ENCODE measurements at places on chromosomes 6 and 20.

DNA sequence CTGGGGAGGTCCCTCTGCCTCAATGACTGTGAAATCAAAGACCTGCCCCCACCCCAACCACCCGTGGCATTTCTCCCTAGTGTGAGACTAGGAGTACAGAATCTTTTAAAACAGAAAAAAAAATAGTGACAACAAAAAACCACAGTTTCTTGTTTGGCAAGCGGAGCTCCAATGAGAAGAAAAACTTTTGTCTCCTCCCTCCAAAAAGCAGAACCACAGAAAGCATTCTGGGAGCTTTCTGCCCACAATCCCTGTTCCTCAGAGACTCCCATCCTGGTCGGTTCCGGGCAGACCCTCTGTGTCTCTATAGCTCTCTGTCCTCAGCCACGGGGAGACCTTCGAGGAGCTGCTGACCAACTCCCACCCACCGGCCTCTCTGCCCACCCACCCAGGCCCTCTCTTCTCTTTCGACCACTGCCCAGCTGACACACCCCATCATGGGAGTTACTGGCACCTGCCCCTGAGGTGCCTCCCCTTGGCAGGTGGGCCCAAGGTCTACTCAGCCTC is 4.9 kb downstream of the PREX1 start:
- no peak for DNase-seq

- no peak for DNase-seq
These were observed 160.2 kb downstream of the QRSL1 start for GRCh38 chr6:106789428-106790148.

GRCh38 chr6:9978480-9978879 is 436.4 kb downstream of the TFAP2A start:
- no peak for DNase-seq

GRCh38 chr6:149933036-149933435 is 8.8 kb upstream of the ULBP2 start:
- no peak for DNase-seq

GRCh38 chr6:48584846-48585245 is 473.8 kb upstream of the PTCHD4 start:
- no peak for DNase-seq

DNA sequence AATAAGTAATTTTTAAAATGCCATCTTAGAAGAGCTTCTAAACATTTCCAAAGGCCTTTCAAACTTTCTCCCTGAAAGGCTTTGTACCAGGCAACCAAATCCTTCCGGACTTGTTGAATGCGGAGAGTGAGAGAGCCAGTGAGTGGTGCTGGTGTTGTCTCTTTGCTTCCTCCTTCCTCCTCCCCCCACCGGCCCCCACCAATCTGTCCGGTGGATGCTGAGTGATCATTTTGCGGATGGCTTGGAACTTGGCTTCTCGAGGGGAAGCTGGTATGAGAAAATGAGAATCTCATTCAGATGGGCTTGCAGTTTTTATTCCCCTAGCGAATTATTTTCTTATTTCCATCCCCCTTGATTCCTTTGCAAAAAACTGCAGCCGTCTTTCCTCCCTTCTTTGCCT is 97.3 kb downstream of the ANKRD60 start:
- DNase-seq, result no peak

DNA sequence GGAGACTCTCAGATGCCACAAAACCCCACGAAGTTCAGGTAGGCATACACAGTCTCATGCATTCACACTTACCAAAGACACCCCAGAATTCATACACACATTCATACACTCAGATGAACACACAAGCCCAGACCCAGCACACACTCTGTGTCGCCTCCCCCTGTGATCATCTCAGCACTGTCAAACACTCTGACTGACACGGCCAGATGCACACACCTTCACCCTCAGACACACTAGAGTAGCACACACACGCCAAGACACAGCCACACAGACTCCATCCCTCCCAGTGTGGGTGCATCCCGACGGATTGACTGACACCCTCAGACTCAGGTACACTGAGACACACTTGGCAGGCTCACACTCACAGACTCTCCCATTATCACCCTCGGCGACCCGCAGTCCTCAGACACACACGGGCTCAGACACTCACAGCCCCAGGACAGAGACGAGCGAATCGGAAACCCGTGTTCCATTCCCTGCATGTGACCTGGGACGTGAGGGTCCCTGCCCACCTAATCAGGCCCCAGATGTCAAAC is 872 bp upstream of the RIMS4 start:
- no peak for DNase-seq

- DNase-seq, result no peak
These were observed 830 bp upstream of the CYP24A1 start for GRCh38 chr20:54174457-54175175.

- no peak for DNase-seq
These were observed 151.2 kb downstream of the PDE10A start for GRCh38 chr6:165511807-165512206.

- no peak for DNase-seq
These were observed 42.7 kb upstream of the FAM210B start for GRCh38 chr20:56316051-56316450.

DNA sequence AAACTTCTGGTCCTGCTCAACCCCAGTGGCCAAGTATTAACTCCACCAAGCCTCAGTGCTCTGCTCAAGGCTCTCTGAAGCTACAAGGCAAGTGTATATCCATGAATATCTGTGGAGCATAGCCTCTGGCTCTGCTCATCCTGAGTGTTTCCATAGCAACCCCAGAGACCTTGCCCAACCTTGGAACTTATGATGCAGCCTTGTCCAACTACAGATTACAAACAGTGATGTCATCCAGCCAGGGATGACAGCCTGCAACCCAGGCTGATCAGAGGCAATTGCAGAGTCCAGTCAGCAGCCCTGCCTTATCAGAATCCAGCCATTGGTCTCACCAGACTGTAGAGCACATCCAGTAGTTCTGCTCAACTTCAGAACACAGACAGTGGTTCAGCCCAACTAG is 65.5 kb upstream of the SPACA1 start:
- no peak for DNase-seq

DNA sequence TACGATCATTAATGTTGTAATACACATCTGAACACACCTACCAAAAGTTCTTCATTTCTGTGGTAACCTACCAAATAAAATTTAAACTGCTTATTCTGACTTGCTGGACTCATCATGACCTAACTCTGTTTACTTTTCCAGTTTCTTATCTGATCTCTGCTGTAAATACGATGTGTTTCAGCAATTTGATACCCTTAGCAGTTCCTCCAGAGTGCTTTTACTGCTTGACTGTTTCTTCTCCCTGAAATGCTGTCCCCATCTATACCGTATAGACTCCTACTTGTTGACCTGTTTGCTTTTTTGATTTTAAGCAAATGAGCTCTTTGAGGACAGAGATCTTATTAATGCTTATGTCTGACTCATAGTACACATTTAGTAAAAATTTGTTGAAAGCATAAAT is 119.5 kb downstream of the SCAF8 start:
- DNase-seq, result peak; percentile 64

GRCh38 chr20:43959079-43959919 is 44.6 kb downstream of the TOX2 start:
- peak; percentile 38 for DNase-seq

GRCh38 chr6:99393366-99393697 is 663 bp downstream of the COQ3 start:
- DNase-seq, result peak; percentile 33

- no peak for DNase-seq
These were observed 91.5 kb downstream of the HIVEP2 start for GRCh38 chr6:142853244-142854180.

DNA sequence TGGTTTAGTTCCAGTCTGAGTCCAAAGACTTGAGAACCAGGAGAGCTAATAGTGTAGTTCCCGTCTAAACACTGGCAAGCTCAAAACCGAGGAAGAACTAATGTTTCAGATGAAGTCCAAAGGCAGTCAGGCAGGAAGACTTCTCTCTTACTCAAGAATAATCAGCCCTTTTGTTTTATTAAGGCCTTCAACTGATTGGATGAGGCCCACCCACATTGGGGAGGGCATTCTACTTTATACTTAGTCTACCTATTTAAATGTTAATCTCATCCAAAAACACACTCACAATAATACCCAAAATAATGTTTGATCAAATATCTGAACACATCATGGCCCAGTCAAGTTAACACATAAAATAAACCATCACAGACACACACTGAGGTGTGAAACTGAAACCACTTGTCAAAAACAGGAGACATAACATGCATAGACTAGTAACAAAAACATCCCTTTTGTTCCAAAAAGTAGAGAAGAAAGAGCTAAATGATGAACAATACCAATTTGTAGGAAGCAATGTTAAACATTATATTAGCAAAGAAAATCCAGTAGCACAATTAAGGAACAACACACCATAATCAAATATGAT is 50.2 kb upstream of the SENP6 start:
- no peak for DNase-seq

DNA sequence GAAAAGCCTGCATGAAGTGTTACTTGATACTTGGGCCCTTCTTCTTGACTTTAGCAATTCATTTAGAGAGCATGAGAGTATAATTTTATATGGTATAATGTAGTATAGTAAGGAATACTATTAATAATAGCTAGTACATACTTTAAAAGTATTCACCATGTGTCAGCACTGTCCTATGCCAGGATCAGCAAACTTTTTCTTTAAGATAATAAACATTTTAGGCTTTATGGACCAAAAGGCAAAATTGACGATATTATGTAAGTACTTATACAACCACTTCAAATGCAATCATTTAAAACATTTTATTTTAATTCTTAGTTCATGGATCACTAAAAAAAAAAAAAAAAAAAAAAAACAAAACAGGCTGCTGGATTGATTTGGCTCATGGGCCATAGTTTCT is 163.9 kb downstream of the IBTK start:
- no peak for DNase-seq

GRCh38 chr6:32982084-32982701 is 13.8 kb downstream of the BRD2 start:
- peak; percentile 93 for DNase-seq

- DNase-seq, result no peak
These were observed 39.0 kb downstream of the PHF3 start for GRCh38 chr6:63674635-63675034.

DNA sequence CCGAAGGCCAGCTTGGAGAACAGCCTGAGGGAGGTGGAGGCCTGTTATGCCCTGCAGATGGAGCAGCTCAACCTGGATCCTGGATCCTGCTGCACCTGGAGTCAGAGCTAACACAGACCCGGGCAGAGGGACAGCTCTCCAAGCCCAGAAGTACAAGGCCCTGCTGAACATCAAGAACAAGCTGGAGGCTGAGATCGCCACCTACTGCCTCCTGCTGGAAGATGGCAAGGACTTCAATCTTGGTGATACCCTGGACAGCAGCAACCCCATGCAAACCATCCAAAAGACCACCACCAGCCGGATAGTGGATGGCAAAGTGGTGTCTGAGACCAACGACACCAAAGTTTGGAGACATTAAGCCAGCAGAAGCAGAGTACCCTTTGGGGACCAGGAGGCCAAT is 223.5 kb upstream of the ID4 start:
- no peak for DNase-seq

- DNase-seq, result peak; percentile 78
These were observed 74.9 kb upstream of the RIN2 start for GRCh38 chr20:19683188-19683587.

DNA sequence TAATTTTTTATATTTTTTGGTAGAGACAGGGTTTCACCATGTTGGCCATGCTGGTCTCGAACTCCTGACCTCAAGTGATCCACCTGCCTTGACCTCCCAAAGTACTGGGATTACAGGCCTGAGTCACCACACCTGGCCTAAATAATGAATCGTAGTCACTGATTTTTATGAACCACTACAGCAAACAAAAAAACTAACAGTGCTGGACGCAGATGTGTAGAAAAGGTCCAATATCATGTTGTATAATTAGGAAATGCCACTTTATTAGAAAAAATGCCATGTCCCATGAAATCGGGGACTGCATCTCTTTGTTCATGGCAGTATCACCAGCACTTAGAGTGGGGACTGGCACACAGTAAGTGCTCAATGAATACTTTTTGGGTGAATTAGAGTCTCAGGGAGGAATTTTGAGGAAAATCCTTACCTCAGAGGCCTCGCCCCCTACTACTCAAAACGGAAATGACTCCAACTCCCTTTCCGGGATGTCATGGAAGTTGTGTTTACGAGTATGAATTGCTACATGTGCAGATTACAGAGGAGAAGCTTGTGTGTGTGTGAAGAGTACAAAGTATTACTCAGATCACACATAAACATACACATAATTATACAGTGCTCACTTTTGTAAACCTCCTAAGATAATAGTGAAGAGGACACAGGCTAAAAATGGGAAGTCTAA is 43.6 kb upstream of the FAM50B start:
- DNase-seq, result no peak

DNA sequence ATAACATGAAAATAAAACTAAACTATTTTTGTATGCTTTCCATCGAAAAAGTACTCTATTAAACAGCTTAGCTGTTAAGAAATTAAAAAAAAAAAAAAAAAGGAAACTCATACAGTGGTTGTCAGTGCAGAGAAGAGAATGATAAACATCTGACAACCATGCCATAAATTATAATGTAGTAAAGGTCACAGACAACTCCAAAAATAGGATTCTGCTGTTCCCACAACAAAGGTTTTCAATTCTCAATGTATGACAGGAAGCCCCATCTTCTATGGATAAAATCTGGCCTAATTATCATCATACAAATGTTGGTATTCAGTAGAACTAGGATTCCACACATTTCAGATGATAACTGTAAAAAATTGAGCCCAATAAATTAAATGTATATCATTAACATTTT is 5.0 kb downstream of the PLN start:
- no peak for DNase-seq

- DNase-seq, result no peak
These were observed 44.3 kb downstream of the EZR start for GRCh38 chr6:158774717-158775449.

DNA sequence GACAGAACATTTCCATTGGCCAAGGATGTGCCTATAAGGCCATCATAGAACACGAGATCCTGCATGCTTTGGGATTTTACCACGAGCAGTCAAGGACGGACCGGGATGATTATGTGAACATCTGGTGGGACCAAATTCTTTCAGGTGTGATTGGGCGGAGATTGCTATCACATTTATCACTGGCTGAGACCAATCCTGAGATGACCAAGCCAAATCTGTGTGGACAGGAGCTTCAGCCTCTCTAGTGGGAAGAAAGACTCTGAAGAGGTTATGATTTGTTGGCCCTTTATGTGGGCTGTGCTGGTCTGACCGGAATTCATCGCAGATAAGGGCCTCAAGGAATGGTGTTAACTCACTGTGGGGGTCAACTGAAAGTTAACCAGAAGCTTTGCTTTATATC is 26.4 kb downstream of the MEP1A start:
- no peak for DNase-seq

GRCh38 chr20:19855416-19855815 is 97.4 kb downstream of the RIN2 start:
- no peak for DNase-seq

- no peak for DNase-seq
These were observed 2.9 kb downstream of the RAB32 start for GRCh38 chr6:146546443-146547043.

GRCh38 chr6:138161338-138162110 is at the start of gene ARFGEF3:
ARFGEF3 (plus strand) TSS chr6:138161939; CDS start chr6:138162087, 148 bp downstream.
- peak; percentile 76 for DNase-seq

Measured in DMS79 treated with DMSO at 0.1 percent for 48 hours (cell line).